Astrocyte of the hippocampus (primary cell): ENCODE measurements at places on chromosomes 3 and 15.

- no peak for DNase-seq
These were observed 329.9 kb upstream of the AGTR1 start for GRCh38 chr3:148367756-148368155.

DNA sequence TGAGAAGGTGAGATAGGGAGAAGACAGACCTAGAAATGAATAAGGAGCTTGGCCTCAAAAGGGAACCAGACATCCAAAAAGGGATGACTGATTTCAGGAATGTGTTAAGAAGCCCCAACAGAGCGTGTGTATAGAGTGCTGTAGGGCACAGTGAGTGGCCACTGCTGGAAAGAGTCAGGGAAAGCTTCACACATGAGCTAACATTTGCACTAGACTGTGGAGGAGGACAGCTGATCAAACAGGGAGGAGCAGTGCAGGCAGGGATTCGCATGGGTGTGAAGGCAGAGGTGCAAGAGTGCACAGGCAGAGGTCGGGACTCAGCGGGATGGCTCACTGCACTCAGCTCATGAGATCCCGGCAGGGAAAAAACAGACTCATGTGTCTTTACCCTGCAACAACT lies 61.8 kb downstream of the NPTN start:
- DNase-seq, result no peak

DNA sequence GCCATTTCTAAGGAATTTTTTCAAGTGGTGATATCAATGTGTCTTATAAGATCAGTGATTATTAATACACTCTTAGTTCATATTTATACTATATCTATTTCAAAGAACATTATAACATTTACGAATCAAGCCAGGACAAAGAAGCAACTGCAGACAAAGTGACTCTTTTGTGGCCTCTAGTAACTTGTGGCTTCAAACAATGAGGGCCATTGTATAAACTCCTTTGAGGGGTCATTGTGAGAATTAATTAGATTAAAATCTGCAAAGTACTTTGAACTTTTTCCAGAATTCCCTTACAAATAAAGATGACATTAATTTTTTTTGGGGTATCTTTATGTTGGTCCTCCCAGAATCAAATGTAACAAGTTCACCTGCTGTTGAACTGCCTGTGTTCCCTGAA lies 12.3 kb upstream of the SLC30A4 start:
- DNase-seq, result no peak

DNA sequence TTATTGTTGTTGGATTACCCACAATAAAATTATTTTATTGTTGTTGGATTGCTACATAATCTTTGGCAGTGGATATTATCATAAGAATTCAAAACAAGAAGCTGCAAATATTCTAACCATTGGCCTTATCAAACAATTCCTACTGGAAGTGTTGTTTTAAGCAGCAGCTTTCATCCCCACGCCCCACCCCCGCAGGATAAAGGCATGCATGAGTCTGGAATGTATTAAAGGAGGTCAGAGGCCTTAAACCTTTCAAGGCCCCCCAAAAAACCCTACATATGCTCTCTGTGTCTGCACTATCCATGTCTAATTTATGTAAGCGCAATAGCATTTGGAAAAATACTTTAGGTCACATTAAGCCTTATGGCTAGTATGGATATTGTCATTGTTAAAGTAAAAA lies 23.1 kb downstream of the P3H2 start:
- DNase-seq, result no peak

DNA sequence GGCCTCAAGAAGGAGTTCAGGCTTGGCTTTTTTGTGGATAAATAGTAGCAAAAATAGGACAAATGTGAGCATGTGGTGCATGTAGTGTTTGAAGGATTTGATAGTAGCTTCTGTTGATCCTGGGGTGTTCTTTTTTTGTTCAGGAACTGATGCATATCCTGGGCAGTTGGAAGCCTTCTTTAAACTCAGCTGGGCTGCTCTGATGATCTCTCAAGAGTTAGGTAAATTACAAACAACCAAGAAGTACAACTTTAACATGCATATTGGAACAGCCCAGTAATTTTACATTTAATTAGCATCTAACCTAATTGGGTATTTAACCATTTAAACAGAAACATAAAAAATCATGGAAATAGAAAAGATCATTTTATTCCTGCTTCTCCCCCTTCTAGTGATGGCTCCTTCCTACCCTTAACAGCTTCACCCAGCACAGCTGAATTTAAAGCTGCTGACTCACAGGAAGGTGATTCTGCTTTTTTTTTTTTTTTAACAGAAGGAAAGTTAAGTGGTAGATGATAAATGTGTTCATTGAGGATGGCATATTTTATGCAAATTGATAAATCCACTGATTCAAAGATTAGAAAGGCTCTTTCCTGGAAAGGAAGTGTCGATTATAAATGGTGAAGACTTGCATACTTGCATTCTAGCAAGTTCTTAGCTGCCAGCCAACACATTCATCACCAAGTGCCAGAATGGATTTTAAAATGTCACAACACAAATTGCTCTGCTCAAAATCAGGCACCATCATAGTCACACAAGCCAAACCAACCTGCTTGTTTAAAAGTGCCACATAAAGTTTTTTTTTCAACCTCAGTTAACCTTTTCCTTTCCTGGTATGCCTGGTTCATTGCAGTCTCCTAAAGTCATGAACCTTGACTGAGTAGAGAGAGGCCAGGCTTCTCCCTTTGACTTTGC lies 20.0 kb downstream of the SLC35G2 start:
- DNase-seq, result peak; percentile 52

GRCh38 chr15:85554852-85555521 lies 174.6 kb downstream of the AKAP13 start:
- DNase-seq, result no peak

DNA sequence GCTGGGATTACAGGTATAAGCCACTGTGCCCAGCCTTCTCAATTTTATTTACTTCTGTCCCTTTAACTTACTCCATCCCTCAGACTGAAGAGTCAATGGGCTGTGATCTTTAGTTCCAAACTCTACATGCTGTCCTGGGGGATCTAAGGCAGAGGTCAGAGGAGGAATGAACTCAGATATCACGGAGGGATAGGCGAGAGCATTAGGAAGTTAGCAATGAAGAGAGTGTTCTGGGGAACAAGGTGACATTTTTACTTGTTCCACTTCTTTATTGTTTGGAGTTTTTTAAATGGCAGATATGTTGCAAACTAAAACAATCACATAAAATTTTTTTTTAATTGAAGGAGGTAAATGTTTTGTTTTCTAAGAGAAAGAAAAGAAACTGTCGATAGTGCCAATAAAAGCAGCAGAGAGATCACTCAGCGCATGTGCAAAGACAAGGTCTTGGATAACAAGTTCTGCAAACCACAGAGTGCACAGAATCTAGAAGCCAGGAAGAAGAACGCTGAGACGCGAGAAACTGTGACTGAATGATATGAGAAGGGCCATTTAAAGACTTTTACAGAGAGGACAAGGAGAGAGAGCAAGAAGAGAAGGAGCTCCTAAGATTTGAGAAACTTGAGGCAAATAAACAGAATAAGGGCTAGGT lies 10.8 kb upstream of the CA12 start:
- no peak for DNase-seq

GRCh38 chr3:85041001-85041400 lies 82.2 kb downstream of the CADM2 start:
- no peak for DNase-seq

DNA sequence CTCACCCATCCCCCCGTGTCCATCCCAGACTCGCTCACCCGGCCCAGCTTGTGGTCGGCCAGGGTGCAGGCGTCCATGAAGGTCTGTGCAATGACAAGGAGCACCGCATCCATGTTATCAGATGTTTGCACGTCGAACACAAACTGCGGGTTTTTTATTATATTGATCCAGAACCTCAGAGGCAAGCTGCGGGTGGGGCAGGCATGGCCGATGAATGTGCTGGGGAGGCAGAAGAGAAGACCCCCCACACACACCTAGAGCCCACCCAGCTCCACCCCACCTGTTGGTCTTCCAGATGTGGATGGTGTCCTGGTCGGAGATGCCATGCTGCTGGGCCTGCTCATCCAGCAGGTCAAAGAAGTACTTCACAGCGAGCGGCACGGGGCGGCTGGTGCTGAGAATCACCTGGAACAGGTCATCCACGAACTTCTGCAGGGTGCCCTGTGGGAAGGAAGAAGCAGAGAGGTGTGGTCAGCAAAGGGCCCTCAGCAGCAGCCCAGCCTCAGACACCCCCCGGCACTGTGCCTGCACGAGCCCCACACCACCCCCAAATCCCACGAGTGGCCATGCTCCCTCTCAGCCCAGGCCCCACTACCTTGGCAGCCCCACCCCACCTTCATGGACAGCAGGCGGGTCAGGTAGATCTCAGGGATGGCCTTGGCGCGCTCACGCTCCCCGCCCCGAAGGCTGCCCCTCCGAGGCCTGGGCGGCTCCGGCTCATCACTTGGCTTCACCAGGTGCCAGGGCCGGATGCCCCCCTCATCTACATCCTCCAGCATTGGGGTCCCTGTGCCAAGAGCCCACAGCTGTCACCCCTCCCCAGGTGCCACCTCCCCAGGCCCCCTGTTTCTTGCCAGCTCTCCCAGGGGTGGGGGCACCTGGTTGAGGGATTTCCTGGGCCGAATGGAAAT lies 20.3 kb downstream of the PLXNB1 start:
- DNase-seq, result no peak

DNA sequence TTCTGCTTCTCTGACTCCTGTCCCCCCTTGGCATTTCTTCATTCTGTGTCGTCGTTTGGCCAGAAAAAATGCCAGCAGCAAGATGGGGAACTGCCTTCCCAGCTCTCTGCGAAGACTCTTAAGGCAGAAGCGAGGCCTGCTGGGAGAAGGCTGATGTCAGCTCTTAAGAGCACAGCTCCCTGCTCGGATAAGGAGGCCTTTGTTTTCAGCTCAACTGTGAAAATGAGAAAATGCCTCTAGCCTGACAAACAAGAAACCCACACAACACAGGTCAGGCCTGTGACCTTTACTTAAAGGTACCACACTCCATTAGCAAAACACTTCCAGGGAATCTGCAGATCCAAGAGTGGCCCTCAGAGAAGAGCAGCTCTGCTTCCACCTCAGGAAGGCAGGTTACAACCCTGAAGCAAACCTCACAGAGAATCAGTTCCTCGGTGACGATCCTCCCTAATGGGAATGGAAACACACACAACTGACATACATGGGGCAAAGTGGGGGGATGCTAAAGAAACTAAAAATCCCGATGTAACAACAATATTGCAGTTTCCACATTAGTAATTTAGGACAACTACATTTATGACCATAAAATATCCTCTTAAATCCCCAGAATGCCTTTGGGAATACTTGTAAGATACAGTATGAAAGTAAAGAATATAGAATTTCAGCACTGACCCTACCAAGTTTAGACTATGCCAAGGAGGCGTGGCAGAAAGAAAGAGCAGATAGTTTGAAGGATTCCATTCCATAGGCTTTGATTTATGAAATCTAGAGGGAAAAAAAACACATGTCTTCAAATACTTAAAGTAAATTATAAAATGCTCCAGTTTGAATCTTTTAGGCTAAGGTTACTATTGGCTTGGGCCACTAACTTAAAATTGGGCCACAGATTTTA lies 52.1 kb downstream of the VGLL4 start:
- peak; percentile 92 for DNase-seq

DNA sequence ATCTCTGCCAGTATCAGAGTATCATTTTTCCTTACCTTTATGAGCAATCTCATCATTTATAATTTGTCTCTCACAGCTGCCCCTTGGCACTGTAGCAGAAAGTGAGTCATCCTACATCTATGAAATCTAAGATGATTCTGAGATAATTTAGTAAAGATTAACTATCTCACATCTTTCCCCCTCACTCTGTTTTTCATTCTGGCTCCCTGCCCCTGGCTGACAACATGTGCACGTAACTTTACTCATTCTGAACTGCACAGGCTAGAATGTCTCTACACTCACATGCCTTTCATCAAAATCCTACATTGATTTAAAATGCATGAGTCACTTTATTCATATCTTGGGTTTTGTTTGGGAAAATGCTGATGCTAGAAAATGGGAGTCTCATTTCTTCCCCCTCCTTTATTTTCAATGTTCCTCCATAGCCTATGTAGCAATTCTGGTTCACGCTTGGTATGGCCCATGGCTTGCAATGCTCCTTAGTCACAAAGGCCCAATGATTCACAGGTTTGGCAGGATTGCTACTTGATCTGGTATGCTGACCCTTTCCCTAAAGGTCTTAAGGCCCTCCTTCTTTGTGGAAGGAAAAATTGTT lies 838.5 kb downstream of the TUSC7 start:
- peak; percentile 67 for DNase-seq

DNA sequence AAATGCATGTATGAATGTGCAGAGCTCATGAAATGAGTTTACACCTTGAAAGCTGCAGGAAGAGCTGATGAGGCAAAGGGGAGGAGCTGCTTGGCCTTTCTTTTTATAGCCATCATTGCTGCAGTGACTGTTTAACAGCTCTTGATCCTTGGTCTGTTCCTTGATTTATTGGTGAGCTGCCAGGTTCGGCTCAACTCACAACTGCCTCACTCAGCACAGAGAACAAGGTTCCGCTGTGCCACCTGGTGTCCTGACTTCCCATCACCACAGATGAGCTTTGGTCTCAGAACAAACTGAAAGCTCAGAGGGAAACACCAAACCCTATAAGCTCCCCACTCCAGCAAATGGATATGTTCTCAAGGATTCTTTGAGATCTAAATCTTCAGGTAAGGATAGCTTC lies 626.1 kb downstream of the MAGI1 start:
- peak; percentile 41 for DNase-seq

DNA sequence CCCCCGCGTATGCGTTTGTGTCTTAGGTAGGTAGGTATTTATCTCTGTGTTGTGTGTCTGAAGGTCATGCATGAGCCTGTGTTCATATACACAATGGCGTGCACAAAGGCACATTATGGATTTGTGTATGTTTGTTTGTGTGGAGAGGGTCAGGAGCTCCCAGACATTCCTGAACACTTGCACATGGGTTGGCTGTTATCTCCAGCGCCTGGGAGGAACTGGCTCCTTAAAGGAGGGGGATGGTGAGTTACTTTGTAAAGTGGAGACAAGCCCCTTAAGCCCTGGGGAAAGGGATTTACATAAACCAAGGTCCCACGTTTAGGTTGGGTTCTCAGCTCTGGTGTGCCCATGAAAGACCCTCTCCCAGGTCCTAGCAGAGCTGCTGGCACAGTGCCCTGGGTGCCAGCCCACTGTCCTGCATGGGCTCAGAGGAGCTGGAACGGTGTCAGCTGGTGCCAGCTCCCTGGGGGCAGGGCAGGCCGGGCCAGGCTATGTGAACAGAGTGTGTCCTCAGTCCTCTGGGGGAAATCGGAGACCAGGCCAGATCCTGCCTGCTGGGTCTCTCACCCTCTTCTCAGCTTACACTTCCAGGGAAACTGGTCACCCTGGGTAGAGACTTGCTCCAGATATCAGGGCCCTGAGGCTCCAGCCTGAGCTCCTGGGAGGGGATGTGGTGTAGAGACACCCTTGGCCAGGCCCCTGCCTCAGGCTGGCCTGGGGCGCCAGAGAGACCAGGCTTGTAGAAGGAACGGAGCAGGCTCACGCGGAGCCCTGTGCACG lies 25.1 kb downstream of the SNX33 start:
- peak; percentile 87 for DNase-seq

GRCh38 chr3:132457286-132457685 lies 40.0 kb downstream of the DNAJC13 start:
- DNase-seq, result no peak

- no peak for DNase-seq
These were observed 403.9 kb downstream of the IL5RA start for GRCh38 chr3:2706144-2706835.
